ENCODE measurements at places on chromosomes 1 and 21. TPM values are rescaled to one million over a fixed set of nuclear protein-coding genes. Genes with fewer than 3 reads are reported as not detected.

- DNase-seq = peak; percentile 58
Observed at GRCh38 chr1:210366767-210367166, 38.1 kb downstream of the HHAT start.

- DNase-seq = no peak
Observed at GRCh38 chr1:115308969-115309368, 29.1 kb downstream of the NGF start.

DNA sequence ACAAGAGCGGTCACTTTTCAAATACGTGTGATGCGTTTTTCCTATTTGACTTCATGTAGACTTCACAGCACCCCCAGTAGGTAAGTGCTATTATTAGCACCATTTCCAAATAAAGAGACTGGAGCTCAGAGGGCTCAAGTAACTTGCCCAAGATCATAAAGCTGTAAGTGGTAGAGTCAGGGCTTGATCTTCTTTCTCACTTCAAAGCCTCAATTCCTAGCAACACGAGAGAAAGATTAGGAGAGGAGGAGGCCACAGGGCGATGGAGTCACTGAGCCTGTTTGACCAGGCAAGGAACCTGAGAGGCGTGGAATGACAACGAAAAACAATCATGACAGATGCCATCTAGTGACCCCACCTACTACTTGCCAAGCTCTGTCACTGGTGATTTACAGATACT, 181.0 kb downstream of the FOXD2 start:
- DNase-seq = no peak

DNA sequence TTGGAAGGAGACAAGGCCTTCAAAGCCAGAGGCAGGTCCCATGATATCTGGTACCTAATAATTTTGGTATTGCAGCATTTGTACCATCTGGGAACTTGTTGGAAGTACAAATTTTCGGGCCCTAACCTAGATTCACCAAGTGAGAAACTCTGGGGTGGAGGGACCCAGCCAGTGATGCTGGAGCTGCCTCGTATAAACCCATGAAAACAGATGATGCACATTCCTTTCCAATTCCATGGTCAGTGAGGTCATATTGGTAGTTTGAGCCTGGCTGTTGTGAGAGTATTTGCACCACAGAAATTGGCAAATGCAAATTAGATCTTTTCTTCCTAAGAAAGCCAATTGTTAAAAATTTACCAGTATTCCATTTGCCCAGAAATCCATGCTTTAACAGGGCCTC, 269.6 kb upstream of the PLXNA2 start:
- DNase-seq = no peak

DNA sequence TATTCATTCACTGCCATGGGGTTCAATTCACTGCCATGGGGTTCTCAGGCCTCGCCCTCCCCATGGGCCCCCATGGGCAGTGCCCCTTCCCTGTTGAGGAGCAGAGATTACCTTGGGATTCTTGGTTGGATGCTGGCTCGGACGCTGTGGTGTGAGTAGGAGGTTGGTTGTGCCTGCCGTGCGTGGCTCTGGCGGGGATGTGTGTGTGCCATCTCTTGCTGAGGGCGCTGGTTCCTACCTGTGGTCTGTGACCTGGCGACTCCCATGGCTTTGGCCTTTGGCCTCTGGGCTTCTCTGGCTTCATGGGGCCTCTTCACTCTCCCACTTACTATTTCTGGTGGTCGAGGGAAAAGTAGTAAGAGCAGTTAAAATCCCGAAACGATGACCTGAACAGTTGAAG, 42.1 kb downstream of the PCNT start:
- no peak for DNase-seq

GRCh38 chr1:67886076-67886475, 52.8 kb upstream of the GNG12 start:
- DNase-seq = no peak

DNA sequence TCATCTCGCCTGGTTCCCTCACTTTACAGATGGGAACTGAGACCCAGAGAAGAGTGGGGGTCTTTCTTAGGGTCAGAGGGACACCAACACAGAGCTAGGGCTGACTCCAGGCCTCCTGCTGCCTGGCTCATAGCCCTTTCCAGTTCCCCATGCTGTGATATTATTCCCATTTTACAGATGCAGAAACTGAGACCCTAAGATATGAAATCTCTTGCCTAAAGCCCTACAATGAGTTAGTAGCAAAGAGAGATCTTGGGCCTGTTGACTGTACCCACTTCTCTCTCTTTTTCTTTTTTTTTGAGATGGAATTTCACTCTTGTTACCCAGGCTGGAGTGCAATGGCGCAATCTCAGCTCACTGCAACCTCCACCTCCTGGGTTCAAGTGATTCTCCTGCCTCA, 49.9 kb downstream of the SLC9A1 start:
- DNase-seq = no peak

- DNase-seq = no peak
Observed at GRCh38 chr1:154964359-154964758, 2.8 kb upstream of the PYGO2 start.

- no peak for DNase-seq
Observed at GRCh38 chr1:182783068-182783467, 6.5 kb upstream of the NPL start.

DNA sequence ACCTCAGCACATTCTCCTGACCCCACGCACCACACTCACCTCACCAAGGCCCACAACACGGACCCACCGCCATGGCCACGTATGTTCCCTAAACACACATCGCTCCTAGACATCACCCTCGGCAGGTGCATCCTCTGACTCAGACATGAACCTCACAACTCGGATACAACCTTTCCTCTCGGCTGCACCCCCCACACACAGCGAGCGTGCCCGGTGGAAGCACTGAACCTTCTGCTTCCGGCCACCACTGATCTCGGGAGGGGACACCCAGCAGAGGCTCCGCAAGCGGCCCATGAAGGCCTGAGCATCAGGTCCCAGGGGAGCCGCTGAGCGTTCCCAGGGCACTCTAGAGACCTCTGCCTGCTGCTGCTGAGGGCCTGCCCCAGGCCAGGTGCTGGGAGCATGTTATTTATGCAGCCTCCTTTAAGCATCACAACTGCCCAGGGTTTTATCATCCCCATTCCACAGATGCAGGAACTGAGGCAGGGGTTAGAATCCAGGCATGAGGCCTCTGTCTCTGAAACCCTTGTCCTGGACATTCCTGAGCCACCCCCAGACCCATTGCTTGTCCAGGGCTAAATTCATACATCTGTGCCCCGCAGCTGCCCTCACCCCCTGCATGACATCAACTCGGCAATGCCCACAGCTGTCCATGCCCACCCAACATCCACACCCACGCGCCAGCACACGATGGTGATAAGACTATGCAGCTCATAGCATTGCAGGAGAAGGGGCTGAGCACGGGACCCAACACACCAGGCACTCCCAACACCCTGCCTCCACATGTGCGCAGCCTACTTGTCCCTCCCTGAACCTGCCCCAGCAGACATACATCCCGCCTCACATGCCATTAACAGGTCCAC, 27.0 kb downstream of the SDC3 start:
- no peak for DNase-seq

TGFB2 gene
- 10.2 TPM for total RNA-seq

BCL2L15 gene
- 1.6 TPM for total RNA-seq

RHBDL2 gene
- 0.33 TPM for total RNA-seq

L1TD1 gene
- 0.66 TPM for total RNA-seq

FMN2 gene
- 3.3 TPM for total RNA-seq

OXCT2 gene
- 0.66 TPM for total RNA-seq

Data from breast epithelium (tissue), 4 donors.